ENCODE measurements at places on chromosomes 16 and 17. TPM values are rescaled to one million over a fixed set of nuclear protein-coding genes. Genes with fewer than 3 reads are reported as not detected.

The KRT33B gene
- not detected for total RNA-seq

The KRTAP9-4 gene
- total RNA-seq = not detected

The SMIM5 gene
- total RNA-seq = 0.38 TPM

The KRTAP16-1 gene
- total RNA-seq = not detected

The PPM1E gene
- not detected for total RNA-seq

The CD300E gene
- 3.3 TPM for total RNA-seq

The FBXO39 gene
- not detected for total RNA-seq

The TBC1D3B gene
- total RNA-seq = 2.9 TPM

The CDR2L gene
- total RNA-seq = 17.4 TPM

The ELMO3 gene
- 1.2 TPM for total RNA-seq

- no peak for DNase-seq
Observed at GRCh38 chr17:74748279-74748528, 224 bp upstream of the NHERF1 start.

GRCh38 chr16:88560714-88561484 lies 9.3 kb upstream of the ZC3H18 start:
- DNase-seq = no peak

DNA sequence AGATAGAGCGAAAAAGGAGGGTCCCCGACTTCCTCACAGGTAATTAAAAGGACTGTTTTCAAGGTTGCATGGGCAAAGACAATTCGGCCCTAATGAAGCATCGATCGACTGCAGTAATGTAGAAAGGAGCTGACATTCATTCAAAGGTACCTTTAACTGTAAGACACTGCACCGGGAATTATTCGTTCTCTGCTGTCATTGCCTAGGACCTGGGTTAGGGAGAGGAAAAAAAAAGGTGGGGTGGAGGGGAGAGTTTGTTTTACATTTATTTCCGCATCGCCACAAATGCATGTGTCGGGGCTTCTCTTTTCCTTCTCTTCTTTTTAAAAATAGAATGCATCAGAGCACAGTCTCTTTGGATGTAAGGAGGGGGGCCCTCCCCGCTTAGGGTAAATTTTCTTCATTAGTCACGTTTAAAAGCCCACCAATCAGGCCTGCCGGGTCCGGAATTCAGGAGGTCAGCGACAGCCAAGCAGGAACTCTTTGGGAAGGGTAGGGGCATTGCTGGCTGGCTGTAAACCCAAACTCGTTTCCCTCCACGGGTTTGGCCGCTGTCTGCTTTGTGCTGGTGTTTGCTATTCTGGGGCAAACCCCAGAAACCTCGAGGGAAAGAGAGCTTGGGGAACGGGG lies 496.2 kb upstream of the ZFHX3 start:
- DNase-seq = no peak

DNA sequence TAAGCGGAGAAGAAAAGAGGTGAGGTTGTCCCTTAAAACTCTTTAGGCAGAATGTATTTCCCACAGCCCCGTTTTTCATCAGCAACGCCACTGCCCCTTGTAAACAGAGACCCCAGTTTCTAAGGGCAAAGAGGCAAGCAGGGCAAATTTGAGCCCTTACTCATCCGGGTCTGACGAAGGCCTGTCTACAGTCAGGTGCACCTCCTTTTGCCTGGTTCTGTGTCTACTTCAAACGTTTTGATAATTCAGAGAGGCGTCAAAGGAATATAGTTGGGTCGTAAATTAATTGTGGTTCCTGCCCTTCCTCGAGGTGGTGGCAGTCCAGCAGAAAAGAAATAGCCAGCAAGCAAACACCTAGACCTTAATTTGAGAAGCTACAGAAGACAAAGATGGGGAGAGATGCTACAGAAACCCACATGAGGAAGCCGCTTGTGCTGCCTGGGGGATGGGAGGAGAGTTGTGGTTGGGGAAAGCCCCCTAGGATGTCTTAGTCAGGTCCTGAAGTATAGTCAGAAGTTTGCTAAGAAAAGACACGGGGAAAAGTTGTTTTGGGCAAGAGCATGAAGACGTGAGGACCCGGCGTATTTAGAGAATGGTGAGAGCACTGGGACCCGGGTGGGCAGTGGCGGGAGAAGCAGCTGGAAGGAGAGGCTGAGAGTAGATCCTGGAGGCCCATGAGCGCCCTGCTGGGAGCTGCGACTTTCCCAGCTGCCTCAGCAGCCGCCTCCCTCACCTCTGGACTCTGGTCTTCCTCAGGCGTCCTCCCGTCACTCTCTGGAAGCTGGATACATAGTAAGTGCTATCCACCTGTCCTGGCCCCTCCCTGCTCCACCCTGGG lies 2.4 kb downstream of the FBRS start:
- DNase-seq = no peak

GRCh38 chr17:45139533-45139920 lies 4.0 kb downstream of the ACBD4 start:
- peak; percentile 69 for DNase-seq

- DNase-seq = no peak
Observed at GRCh38 chr17:58574025-58574424, 59.6 kb upstream of the MTMR4 start.

DNA sequence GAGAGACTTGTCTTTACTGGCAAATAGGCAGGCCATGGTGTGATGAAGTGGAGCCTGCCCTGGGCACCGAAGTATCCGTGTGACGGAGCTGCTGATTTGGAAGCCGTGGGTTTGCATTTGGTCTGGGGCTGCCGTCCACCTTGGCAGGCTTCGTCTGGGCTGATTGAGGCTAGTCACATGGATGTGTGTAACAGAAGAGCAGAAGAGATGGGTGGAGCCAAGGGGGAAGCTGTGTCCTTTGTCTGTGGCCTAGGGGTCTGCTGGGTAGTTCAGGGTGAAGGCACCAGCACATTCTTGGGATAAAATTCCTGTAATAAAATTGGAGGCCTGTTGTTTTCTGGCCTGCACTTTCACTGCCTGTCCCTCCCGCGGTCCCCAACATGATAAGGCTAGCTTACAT lies 106.1 kb downstream of the AATF start:
- no peak for DNase-seq

DNA sequence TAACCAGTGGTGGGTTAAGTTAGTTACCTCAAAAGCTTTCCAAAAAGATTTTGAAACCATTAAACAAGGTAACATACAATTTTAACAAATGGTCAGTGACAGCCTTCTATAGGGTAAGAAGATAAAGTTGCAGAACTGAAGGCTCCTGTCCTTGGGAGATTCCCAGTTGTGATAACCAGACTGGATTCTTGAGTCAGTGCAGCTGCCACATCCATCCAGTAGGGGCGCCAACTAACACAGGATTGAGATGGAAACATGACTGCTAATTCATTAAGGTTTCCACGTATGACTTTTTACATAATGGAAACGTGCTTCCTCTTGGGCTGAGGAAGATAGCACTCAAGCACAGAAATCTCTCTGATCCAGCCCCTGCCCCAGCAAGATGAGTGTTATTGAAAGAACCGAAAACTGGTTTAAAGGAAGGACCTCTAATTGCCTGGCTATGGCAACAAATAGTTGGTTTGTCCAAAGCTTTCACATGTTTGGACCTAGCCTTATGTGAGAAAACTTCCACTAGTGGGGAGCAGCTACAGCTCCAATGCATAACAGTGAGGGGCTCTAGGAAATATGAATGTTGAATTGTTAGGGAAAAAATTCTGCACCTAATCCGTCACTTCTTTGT lies 269.8 kb upstream of the MYOCD start:
- DNase-seq = no peak

- DNase-seq = peak; percentile 94
Observed at GRCh38 chr16:85611444-85612190, 1.5 kb upstream of the GSE1 start.

GRCh38 chr17:13140750-13141149 lies 122.9 kb upstream of the ELAC2 start:
- DNase-seq = no peak

- DNase-seq = no peak
Observed at GRCh38 chr16:84312783-84313382, 18.2 kb downstream of the WFDC1 start.

DNA sequence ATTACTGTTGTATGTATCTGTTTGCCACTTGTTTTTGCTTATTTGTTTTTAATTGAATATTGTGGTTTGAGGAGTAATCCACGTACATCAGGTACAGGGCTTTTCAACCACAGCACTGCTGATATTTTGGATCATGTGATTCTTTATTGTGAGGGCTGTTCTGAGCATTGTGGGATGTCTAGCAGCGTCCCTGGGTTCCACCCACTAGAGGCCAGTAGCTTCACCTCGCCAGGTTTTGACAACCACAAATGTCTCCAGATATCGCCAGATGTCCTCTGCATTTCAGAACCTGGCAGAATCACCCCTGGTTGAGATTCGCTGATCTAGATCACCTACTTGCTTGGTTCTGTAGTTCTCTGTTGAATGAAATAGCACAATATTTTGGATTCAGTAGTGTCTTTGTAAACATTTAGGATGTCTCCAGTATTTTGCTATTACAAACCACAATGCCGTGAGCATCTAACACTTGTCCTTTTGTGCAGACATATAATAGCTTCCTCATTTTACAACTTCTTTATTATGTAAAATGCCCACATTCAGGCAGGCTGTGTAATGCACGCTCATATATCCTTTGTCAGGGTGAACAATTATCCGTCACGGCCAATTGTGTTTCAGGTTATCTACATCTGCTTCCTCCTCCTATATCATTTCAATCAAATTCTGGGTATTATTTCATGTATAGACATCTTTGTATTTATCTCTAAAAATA lies 380.3 kb downstream of the SNX29 start:
- DNase-seq = no peak

GRCh38 chr16:66508914-66509496 lies 40.9 kb downstream of the TK2 start:
- DNase-seq = peak; percentile 45

GRCh38 chr17:47995241-47995935 lies 24.5 kb downstream of the CDK5RAP3 start:
- no peak for DNase-seq

GRCh38 chr17:46023783-46024388 lies 24.8 kb downstream of the STH start:
- DNase-seq = no peak

DNA sequence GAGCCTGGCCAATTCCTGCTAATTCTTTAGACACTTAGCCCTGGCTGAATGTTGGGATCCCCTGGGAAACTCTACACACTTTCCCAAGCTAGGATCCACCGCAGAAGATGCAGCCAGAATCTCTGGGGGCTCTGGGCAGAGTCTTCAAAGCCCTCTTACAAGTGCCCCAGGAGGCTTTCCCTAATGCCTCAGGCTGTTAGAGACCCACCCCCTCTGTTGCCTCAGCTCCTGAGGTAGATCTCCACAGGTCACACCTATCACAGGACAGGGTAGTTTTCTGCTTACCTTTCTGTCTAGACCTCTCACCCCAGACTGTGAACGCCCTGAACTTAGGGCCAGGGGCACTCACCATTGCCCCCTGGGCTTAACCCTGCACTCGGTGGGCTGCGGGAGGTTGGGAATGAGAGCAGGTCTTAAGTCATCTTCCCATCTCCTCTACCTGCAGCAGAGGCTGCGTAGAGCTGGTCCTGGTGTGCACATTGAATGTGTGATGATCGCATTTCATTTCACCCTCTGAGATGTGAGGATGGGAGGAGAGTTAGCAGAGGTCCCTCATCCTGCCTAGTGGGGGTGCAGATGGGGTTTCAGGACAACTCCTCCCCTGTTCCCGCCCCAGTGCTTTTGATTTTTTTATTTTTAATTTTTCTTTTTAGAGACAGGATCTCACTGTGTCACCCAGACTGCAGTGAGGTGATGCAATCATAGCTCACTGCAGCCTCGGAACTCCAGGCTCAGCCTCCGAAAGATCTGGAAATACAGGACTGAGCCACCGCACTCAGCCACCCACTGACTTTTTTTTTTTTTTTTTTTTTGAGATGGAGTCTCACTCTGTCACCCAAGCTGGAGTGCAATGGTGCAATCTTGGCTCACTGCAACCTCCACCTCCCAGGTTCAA lies 89.0 kb upstream of the LHX1 start:
- peak; percentile 55 for DNase-seq

GRCh38 chr17:39527220-39527813 lies 66.0 kb downstream of the CDK12 start:
- no peak for DNase-seq

DNA sequence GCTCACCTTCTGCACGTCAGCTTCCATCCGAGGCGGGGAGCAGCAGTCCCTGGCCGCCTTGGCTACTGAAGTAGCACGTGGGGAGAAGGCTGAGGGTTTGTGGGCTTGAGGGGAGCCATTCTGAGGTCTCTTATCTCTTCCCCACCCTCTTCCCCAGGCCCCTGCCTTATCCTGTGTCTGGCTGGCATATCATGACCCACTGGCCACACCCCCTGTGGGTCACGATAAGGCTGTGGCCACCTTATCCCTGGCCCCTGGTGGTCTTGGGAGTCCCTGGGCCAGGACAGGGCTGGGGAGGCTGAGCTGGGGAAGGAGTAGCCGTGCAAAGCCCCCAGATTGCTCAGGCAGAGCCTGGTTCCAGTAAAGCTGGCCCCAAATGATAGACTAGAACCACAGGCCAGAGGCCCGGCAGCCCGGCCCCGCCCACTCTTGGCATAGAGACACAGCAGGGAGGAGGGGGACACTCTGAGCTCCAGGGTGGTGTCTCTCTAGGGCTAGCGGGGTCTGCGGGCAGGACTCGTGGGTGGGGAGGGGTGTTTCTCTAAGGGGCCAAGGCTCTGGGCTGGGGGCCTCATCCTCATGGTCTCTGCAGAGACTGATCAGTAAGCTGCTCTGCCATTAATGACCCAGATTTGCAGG lies 7.6 kb downstream of the SPNS2 start:
- no peak for DNase-seq

GRCh38 chr17:17732444-17732843 lies 51.2 kb downstream of the RAI1 start:
- no peak for DNase-seq

- no peak for DNase-seq
Observed at GRCh38 chr17:8041249-8041928, 2.5 kb downstream of the ALOX15B start.

GRCh38 chr16:31225193-31225592 lies 8.3 kb upstream of the PYDC1 start:
- no peak for DNase-seq

GRCh38 chr17:37527249-37527851 lies 37.7 kb downstream of the DUSP14 start:
- DNase-seq = no peak

DNA sequence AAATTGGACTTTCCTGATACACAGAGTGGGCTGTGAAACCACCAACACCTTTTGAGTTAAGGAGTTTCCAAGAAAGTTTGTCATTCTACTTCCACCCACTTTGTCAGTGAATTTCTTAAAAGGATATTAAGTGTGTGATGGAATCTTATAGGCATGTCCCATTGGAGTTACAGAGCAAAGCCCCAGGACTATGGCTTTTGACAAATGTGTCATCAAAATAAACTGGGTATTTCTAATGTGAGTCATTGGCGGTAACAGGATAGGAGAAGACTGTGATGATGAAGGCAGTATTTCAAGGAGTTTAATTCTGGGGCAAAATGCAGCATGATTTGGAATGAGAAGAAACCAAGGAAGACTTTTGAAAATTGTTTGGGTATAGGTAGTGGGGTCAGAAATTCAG lies 1013.8 kb upstream of the EEF2KMT start:
- DNase-seq = no peak

DNA sequence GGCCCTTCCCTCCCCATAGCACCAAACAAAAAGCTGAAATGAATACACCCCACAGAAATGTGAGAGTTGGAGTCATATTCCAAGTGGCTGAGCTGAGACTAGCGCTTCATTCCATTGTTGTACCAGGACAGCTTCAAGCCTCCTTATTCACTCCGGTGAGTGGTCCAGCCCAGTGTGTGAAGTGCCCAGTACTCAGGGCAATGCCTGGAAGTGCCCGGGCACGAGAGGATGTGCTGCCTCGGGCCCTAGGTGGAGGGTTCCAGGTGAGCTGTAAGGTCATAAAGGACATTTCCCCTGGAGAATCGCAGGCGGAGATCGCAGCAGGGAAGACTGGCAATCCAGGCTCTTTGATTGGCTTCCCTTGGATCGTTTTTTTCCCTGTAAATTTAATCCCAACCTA lies 5.4 kb upstream of the CYLD start:
- no peak for DNase-seq

- no peak for DNase-seq
Observed at GRCh38 chr16:11316331-11317015, 28.8 kb upstream of the RMI2 start.

Data from posterior vena cava (tissue), 2 donors.